ENCODE measurements at places on chromosomes 11 and 22. TPM values are rescaled to one million over a fixed set of nuclear protein-coding genes. Genes with fewer than 3 reads are reported as not detected.

DNA sequence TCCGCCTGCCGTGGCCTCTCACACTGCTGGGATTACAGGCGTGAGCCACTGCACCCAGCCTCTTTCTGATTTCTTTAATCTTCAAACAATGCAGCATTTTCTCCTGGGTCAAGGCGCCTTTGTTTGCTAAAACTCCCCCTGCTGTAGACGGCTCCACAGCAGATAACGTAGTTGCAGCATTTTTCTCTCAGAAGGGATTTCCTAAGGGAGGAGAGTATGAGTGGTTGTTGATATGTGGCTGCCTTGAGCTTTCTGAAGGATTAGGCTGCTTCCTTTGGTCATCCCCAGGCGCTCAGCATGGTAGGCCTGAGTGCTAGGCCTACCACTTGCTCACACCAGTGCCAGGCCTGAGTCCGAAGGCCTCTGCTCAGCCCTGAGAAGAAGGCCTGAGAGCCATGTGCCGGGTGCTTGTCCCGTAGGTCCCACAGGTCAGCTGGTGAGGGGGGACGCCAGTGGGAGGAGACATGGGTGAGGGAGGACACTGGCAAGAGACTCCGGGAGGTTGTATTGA is 18.1 kb downstream of the SMARCB1 start:
- H3K27me3 ChIP-seq, result no peaks in the 10 kb centered on the region
- H3K27ac ChIP-seq, result no peak overlapping the region
- DNase-seq, result no peak
- peaks cover 42% of the 10 kb centered on the region for H3K36me3 ChIP-seq

GRCh38 chr11:128925250-128925600 is 17.4 kb downstream of the TP53AIP1 start:
- no peak overlapping the region for H3K4me3 ChIP-seq
- H3K36me3 ChIP-seq, result no peaks in the 10 kb centered on the region
- DNase-seq, result no peak
- no peak overlapping the region for H3K27ac ChIP-seq
- H3K4me1 ChIP-seq, result peaks cover 12% of the 10 kb centered on the region
- H3K27me3 ChIP-seq, result peaks cover 7% of the 10 kb centered on the region

DNA sequence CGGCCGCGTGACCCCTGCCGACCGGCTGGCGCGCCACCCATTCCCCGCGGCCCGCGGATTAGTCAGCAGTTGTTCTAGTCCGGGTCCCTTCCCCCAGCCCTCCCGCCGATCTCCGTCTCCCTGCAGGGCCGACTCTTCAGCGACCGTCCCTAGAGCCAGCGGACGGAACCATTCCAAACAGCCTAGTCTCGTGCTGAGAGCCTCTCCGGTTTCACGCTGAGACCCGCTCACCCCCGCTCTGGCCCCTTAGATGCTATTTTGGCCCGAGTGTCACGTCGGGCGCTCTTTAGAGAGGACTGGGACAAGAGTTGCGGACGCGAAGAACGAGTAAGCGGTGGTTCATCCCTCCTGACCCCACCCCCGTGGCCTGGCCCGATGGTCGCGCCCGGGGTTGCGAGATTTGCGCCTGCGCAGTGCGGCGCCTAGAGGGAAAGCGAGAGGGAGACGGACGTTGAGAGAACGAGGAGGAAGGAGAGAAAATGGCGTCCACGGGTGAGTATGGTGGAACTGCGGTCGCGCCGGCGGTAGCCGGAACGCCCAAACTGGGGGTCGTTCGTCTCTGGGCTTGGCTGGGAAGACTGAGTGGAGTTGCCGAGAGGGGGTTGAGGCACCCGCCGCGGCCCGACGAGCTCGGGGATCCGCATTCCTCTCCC is at the start of the genes EWSR1 and RHBDD3:
EWSR1 (plus strand) TSS at position 411 of the 653 bp plus-strand sequence; CDS start at position 480, 69 bp downstream.
RHBDD3 (minus strand) TSS at position 124 of the 653 bp plus-strand sequence. CDS start 2,355 bp downstream, outside the sequence.
- no peaks in the 10 kb centered on the region for H3K27me3 ChIP-seq
- H3K27ac ChIP-seq, result peak within 1 kb of the TSS; percentile 100
- peak; percentile 96 for DNase-seq
- peaks cover 43% of the 10 kb centered on the region for H3K4me1 ChIP-seq
- H3K36me3 ChIP-seq, result peaks cover 48% of the 10 kb centered on the region

DNA sequence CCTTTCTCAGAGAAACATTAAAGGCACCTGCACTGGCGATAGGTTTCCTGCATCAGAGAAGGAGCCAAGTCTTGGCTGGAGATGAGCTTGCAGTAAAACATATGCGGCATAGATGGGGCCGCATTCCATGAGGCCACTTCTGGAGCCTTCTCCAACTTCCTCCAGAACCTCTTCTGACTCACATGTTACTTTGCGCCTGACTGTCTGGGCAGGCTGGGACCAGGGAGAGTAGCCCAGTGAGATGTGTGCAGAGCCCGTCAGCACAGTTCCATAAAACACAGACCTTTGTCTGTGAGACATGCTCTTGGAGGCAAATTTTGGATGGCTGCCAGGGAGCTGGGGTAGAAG is 55.4 kb upstream of the BID start:
- H3K4me1 ChIP-seq, result no peaks in the 10 kb centered on the region
- no peak overlapping the region for H3K4me3 ChIP-seq
- H3K36me3 ChIP-seq, result no peaks in the 10 kb centered on the region
- no peaks in the 10 kb centered on the region for H3K27me3 ChIP-seq
- H3K27ac ChIP-seq, result no peak overlapping the region

GRCh38 chr22:28299309-28299708 is 380.3 kb upstream of the PITPNB start:
- no peak overlapping the region for H3K27ac ChIP-seq
- peaks cover 14% of the 10 kb centered on the region for H3K4me1 ChIP-seq
- no peaks in the 10 kb centered on the region for H3K36me3 ChIP-seq
- peaks cover 11% of the 10 kb centered on the region for H3K27me3 ChIP-seq
- DNase-seq, result no peak

Gene NNMT
- total RNA-seq, result not detected

Gene NXPE4
- total RNA-seq, result not detected

Gene MYO18B
- 6.1 TPM for total RNA-seq

Gene CCDC73
- not detected for total RNA-seq

Gene OR52N4
- total RNA-seq, result 0.67 TPM

Gene LRRN4CL
- 0.15 TPM for total RNA-seq

All from activated CD8-positive, alpha-beta memory T cell treated with anti-CD3 and anti-CD28 coated beads, Interleukin-2, amount 10 ng/mL, durations not matched to agents 7 days and 5 days (primary cell).